ENCODE measurements at places on chromosomes 7 and 10. TPM values are rescaled to one million over a fixed set of nuclear protein-coding genes. Genes with fewer than 3 reads are reported as not detected.

DNA sequence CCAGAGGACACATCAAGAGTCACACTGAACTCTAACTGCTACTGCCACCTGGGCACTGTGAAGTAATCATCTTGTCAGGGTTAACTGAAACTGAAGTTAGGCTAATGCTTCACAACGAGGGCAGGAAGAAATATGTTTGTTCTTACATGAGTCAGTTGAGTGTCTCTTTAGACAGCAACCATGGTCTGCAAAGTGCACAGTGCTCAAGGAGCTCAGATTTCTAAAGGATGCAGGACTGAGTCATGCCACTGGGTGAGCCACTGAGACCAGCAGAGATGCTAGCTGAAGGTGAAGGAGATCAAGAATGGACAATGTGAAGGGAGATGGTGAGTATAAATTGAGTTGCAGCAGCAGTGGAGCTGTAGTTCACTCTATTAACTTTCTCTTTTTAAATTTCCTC lies 76.0 kb upstream of the CTTNBP2 start:
- DNase-seq = no peak

DNA sequence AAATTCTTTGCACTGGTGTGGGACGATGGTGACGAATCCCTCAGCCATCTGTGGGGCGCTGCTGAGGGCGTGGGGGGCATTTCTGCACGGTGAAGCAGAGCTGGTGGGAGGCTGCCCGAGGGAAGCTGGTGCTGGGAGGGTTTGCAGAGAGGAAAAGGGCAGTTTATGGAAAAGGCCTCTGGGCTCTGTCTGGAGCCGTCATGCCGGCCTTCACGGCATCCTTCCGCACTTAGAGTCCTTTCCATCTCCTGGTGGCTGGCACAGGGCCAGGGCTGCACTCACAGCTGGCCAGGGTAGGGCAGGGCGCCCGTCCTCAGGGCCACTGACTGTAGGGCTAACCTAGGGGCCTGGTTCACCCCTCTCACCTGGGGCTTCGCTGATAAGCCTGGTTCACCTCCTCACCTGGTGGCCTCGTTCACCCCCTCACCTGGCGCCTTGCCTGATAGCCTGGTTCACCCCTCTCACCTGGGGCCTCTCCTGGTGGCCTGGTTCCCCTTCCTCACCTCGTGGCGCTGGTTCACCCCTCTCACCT lies 598 bp upstream of the AMZ1 start:
- DNase-seq = peak; percentile 84

DNA sequence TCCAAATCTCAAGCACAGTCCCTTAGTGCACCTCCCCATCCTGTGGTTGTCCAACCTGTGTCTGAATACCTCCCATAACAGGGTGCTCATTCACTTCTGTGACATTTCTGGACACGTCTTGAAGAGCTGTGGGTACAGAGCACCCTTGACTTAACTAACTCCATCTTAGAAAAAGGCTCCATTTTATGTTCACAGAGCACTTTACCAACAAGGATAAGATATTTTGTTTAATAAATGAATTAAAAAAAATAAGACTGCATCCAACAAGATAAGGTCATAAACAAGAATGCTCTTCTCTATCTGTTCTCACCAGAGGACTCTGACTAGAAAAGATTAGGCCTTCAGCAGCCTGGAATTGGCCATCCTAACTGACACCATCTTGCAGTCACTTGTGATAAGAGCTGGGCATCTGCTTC lies 335.2 kb upstream of the ZNF32 start:
- DNase-seq = no peak

DNA sequence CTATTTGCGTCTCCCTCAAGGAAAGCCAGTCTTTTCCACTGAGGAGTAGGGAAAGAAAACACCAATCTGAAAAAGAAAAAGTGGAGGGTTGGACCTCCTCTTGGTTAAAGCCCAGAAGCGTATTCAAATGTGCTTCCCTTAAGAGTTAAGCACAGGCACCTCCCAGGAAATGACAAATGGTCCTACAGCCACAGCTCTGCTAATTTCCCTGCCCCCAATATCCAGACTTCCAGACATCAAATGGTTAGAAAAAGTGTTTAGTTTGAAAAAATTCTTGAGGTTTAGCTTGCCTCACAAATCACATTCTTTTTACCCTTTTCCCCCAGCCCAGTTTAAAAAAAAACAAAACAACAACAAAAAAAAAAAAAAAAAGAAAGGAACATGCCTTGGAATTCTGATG lies 19.0 kb upstream of the COL1A2 start:
- peak; percentile 73 for DNase-seq

DNA sequence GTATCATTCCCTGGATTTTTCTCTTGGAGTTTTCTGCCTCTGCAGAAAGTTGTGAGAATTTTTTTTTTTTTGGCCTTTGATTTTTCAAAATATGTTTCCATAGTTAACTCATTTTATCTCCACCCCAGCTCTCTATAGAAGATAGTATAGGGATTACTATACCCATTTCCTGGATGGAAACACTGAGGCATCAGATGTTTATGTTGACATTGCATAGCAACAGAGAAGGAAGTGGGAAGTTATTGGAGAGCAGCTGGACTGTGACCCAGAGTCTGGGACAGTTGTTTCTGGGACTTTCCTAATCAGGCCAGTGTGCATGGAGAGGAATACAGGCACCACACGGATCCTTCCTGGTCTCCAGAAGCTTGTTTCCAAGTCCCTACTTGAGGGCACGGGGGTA lies 158.0 kb downstream of the CDH23 start:
- DNase-seq = no peak

DNA sequence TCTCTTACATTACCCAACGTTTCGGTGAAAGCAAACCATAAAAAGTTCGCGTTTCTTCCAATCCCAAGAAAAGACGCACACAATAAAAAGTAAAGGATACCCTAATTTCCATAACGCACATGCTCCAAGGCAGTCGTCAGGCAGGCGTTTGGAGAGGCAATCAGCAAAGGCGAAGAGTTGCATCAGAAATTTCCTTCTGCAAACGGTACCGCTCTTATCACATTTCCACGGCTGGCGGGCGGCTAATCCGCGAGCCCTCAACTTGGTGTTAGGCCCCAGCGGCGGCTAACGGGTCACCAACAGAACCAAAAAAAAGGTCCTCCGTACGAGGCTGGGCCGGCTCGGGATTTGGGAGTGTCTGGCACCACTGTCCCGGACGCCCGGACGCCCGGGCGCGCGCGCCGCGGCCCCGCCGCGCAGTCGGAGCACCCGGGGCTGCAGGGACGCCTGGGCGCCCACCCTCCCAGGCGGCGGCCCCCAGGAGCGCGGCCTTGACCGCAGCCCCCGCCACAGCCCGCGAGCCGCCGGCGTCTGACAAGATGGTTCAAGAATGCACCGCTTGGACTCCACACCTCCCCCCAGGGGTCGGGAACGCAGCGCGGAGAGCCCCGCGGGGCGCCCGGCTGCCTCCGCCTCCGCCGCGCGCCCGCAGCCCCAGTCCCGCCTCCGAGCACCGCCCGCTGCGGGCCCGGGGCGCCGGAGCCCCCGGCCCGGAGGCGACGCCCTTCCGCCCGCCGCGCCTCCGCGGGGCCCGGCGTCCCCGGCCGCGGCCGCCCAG lies 9.8 kb upstream of the GRB10 start:
- no peak for DNase-seq

GRCh38 chr7:54663186-54663585 lies 95.8 kb downstream of the SEC61G start:
- no peak for DNase-seq

- DNase-seq = no peak
Observed at GRCh38 chr7:42120191-42120590, 116.8 kb downstream of the GLI3 start.

DNA sequence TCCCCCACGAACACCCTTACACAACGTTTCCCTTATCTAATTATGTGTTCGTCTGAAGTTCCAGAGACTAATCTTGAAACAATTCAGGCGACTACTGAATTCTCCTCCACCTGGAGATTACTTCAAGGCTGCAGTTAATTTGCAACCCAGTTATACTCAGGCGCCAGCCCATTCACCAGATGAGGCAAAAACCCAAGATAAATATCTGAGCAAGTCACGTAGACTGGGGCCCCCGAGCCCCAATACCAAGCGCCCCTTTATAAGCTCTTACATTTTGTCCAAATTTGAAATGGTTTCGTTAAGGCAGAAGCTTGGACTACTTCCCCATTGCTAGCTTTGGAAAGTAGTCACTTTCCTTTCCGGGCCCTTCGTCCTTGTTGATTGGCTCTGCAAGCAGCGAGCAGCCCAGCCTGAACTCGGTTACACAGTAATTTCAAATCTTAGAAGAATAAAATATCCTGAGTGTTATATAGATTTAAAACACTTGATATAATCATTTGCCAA lies 1.2 kb downstream of the TPK1 start:
- peak; percentile 47 for DNase-seq

- no peak for DNase-seq
Observed at GRCh38 chr7:114786455-114786854, 135.4 kb upstream of the MDFIC start.

DNA sequence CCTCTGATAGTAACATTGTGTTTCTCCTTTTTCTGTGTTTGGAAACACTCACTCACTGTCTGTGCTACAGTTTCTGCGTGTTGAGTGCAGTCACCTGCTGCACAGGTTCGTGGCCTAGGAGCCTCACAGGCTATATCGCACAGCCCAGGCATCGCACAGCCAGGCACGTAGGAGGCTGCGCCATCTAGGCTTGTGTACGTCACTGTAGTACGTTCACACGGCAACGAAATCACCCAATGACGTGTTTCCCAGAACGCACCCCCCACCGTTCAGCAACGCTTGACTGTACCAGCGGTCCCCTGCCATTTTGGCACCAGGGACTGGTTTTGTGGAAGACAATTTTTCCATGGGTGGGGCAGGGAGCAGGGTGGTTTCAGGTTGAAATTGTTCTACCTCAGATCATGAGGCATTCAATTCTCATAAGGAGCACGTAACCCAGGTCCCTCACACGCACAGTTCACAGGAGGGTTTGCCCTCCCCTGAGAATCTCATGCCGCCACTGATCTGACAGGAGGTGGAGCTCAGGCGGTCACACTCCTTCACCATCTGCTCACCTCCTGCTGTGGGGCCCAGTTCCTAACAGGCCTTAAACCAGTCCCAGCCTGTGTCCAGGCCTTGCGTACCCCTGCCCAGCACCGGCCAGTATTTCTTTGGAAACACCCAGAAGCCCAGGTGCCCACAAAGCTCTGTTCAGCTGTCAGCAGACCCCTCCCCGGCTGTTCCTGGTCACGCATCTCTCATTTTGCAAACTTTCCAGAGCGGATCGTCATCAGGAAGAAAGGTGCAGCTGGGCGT lies 23.2 kb upstream of the PRKAR1B start:
- no peak for DNase-seq

DNA sequence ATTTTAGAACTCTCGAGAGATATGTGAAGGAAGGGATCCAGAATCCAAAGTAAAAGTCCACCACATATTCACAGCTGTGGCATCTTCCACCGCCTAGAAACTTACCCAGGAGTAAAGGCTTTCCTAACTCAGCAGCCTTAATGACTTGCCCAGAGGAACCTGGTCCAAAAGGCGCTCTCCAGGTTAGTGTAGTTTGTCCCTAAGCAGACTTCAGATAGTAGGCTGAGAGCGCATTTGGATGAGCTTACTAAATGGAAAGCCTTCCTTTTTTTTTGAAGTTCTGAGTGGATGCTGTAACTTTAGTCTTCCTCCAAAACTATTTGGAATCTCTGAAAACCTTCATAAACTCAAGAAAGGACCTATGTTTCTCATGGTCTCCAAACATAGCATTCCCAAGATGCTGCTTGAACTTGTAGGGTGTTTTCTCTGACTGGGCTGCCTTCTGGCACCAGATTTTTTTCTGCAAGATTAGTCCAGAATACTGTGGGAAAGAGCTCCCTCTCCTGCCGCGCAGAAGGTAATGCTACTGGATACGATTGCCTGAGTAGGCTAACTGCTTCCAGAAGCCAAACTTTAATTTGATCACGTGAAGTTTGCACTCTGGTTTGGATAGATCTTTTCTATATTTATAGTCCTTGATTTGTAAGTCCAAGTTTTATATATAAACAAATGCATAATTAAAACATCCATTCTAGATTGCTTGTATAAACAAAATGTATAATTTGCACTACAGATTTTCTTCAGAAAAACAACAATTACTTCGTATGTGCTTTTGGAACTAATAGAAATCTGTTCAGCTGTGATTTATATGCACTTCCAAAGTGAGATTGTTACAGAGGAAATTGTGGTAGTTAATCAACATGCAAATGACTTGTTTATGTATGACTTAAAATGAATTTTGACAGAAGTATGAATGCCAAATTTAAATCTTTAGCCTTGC lies 19.6 kb upstream of the GPR37 start:
- peak; percentile 39 for DNase-seq

DNA sequence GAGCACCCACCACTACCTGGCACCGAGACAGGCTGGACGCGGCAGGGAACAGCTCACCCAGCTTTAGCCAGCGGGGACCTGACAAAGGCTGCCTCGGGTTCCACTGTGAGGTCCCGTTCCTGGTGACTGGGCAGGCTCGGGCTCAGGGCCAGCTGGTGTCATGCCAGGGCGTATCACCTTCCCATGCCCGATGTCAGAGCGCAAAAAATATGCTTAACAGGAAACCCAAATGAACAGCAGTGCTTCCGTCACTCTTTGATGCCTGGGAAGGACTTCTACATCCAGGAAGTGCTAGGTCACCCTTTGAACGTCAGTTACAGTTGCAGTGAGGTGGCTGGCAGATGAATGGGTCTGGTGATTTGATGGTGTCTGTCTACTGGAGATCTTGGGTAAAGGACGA lies 106.0 kb downstream of the ADARB2 start:
- no peak for DNase-seq

GRCh38 chr7:140402178-140402835 lies 1.6 kb upstream of the RAB19 start:
- DNase-seq = no peak

The ACSM6 gene
- 0.08 TPM for total RNA-seq

The SPDYE5 gene
- not detected for total RNA-seq

All from SJCRH30 (cell line).